Central memory CD4-positive, alpha-beta T cell (primary cell): ENCODE measurements at places on chromosomes 7 and 10.

- no peak for DNase-seq
Measured at GRCh38 chr7:121610243-121610642, 214.1 kb upstream of the FAM3C start.

GRCh38 chr7:112167147-112167546, 39.1 kb downstream of the DOCK4 start:
- DNase-seq, result no peak

GRCh38 chr7:101172854-101173751, 7.0 kb downstream of the NAT16 start:
- no peak for DNase-seq

- no peak for DNase-seq
Measured at GRCh38 chr7:256981-257646, 32.9 kb upstream of the FOXL3 start.

GRCh38 chr7:5477723-5478531, 54.3 kb upstream of the TNRC18 start:
- DNase-seq, result no peak

DNA sequence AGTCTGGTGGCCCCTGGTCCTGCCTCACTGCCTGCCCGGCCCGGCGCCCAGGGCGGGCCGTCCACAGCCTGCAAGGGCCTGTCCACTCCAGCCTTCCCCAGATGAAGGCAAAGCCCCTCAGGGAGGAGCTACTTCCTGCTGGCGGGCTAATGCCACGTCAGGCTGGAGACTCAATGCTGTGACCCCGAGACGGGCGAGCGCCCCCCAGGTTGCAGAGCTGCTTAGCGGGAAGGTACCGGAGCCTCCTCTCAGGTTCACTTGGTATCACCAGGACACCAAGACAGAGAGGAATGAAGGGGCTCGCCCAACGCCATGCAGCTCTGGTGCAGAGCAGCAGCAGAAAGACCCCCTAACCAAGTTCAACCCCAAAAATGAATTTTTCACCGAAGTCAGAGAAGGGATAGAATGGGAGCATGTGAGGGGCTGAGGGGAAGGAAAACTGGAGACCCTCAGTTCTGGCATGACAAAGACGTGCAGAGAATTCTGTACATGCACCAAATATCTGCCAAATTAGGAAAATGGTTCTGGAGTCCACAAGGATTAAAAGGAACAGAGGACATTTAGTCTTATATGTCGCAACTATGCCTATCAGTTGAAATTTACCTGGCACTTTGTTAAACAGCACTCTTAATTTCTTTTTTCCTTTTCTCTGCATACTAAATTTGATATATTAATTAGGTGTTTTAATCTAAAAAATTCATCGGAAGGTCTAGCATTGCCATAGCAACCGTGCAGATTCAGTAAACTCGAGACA, 2.8 kb downstream of the STK32C start:
- DNase-seq, result no peak

- DNase-seq, result no peak
Measured at GRCh38 chr10:17756557-17757217, 4.7 kb downstream of the TMEM236 start.

GRCh38 chr7:131529179-131529578, 27.2 kb downstream of the PODXL start:
- no peak for DNase-seq

DNA sequence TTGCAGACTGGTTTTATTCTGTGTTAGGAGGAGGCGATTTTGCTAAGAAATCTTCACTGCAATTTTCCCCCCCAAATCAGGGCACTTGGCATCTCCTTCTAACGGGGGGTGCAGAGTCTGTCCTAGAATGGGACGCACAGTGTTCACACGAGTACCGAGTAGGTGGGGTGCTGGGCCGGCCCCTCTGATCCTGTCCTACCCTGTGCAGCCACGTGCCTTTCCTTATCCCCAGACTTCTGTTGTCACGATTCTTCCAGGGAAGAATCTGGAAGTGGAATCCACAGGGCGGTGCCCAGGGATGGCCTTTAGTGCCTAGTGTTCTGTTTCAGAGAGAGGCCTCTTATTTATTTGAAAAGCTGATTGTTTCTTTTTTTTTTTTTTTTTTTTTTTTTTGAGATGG, 16.4 kb downstream of the CUX1 start:
- DNase-seq, result no peak

DNA sequence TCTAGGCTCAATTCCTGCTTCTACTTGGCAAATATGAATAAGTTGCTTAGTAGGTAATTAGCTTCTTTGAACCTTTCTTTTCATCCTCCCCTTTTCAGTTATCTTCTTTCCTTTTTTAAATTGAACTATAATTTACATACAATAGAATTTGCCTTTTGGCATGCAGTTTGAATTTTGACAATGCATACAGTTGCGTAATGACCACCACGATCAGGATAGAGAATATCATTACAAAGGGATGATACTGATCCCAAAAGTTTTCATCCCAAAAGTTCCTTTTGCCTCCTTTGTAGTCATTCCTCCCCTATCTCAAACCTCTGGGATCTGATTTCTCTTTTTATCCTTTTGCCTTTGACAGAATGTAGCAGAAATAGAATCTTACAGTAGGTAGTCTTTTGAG, 164.4 kb downstream of the NOC3L start:
- no peak for DNase-seq

DNA sequence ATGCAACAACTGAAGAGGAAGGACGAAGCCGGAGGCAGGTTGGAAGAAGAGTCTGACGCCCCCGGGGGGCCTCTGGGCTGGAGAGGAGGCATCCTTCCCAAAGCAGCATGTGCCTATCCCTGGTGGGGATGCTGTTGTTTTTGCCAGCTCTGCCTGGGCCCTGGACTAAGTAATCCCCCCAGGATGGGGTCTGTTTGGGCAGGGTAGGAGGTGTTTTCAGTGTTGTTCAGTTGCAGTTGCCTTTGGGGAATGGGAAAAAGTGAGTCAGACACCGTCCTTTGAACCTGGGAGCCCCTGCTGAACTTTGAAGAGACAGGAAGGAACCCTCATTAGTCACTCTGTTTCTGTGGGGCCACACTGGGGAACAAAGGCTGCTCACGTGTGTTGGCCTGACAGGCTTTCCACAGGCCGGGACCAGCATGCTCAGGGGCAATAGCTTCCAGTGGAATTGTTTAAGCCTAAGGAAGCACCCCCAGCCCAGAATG, 35.2 kb upstream of the GDF10 start:
- DNase-seq, result peak; percentile 25

DNA sequence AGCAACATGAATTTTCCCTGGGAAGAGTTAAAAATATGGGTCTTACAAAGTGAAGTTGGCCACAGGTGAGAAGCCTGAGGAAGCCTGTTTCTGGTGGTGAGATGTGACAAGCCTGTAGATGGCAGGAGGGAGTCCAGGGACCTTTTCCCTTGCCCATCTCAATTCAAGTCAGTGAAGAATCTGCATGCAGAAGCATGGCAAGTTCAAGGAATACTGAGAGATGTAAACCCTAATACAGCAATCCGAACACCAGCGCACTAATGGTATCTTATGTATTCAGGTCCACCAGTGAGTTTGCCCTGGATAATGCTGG, 73.6 kb downstream of the RHOBTB1 start:
- DNase-seq, result no peak

- DNase-seq, result no peak
Measured at GRCh38 chr10:18303851-18304801, 163.9 kb downstream of the CACNB2 start.

GRCh38 chr10:80202934-80203834, 2.2 kb downstream of the ANXA11 start:
- peak; percentile 72 for DNase-seq

DNA sequence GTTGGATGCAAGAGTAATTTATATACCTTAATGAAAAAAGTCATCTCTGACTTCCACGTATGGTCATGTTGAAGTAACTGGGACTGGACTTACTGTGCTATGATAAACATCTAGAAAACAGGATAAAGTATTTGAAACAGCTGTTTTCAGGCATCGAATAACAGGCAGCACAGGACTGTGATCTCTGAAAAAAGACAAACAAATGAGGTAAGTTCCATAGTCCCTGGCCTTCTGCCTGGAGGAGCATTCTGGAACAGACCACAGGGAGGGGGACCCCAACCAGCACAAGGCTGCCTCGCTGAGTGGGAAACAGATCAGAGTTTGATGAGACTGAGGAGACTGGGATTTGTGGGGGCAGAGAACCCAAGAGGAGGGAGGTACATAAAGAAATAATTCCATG, 89.1 kb upstream of the HABP2 start:
- no peak for DNase-seq

GRCh38 chr7:47936323-47936722, 11.9 kb downstream of the PKD1L1 start:
- no peak for DNase-seq

- DNase-seq, result no peak
Measured at GRCh38 chr10:97332591-97333350, 1.8 kb downstream of the FRAT2 start.

- DNase-seq, result no peak
Measured at GRCh38 chr10:98619446-98619845, 172.7 kb upstream of the HPS1 start.

- DNase-seq, result no peak
Measured at GRCh38 chr10:44902941-44903545, 8.1 kb upstream of the TMEM72 start.

DNA sequence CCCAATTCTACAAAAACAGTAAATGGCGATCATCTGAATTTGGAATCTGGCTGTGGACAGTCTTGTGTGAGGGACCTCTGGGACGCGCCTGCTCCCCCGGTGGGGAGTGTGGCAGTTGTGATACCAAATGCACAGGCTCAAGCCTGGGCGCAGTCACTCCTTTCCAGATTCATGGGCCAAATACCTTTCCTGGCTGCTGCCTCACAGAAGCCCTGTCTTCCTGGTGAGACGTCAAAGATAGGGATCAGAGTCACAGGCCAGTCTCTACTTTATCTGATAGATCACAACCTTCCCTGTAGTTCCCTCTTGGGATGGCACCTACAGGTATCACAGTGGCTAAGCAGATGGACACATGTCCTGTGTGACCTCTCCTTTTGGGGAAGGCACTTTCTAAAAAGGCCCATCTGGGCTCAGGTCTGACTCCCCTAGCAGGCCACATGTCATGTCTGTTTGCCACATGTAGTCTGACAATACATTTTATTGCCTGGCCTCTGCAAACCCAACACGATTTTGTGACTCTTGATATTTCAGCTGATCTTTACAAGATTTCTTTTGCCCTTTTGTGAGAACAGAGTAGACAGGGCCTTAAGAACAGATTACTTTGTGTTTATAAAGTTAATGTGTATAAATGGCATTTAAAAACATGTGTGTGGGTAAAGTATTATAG, 150.1 kb downstream of the SNX10 start:
- no peak for DNase-seq

GRCh38 chr7:132029369-132030085, 473.1 kb upstream of the PODXL start:
- no peak for DNase-seq

GRCh38 chr10:124629415-124629814, 114.8 kb downstream of the FAM53B start:
- no peak for DNase-seq
